ENCODE measurements at places on chromosomes 7 and 10.
A peak's percentile ranks its signal among the peaks of the same experiment; 100 is the strongest.

- DNase-seq = no peak
These were observed 68.5 kb downstream of the CRTAC1 start for GRCh38 chr10:97961945-97962344.

- no peak for DNase-seq
These were observed 40.9 kb downstream of the NAMPT start for GRCh38 chr7:106243893-106244292.

- DNase-seq = no peak
These were observed 7.4 kb upstream of the LRRC18 start for GRCh38 chr10:48946891-48947500.

DNA sequence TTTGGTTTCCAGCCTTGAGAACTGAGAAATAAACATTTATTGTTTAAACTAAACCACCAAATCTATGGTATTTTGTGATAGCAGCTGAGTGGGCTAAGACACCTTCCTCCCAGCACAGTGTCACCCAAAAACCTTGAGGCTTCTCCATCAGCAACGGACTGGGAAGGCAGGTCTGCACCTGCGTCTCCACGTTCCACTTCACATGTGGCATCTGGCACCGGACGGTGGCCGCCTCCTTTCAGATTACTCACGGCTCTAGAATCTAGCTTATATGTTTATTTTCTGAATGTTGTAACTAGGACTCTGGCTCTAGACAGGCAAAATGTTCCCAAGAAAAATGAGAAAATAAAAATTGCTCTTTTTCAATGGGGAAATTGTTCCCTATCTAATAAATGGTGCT, 201.0 kb downstream of the ADARB2 start:
- DNase-seq = no peak

GRCh38 chr10:31098046-31098445, 66.4 kb upstream of the ZNF438 start:
- DNase-seq = no peak

GRCh38 chr7:76054123-76055120, 6.5 kb downstream of the MDH2 start:
- DNase-seq = no peak

DNA sequence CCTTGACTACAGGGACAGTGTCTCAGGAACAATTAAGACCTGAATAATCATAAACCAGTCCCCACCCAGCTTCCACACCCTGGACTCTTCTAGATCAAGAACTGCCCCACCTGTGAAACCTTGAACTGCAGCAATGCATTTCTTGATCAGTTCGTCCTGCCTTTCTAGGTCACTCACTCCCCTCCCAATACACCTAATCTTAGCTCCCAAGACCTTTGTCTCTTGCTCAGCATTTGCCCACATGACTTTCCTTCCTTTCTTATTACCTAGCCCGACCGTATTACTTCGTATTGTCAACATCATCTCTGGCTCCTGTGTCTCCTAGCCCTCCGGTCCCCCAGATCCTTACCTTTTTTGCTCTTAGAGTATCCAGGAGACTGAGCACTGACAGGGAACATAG, 5.5 kb upstream of the NAMPT start:
- DNase-seq = no peak

- DNase-seq = no peak
These were observed 86.5 kb downstream of the GSAP start for GRCh38 chr7:77329466-77330168.

- DNase-seq = no peak
These were observed 876 bp downstream of the GNAI1 start for GRCh38 chr7:80135309-80136104.

DNA sequence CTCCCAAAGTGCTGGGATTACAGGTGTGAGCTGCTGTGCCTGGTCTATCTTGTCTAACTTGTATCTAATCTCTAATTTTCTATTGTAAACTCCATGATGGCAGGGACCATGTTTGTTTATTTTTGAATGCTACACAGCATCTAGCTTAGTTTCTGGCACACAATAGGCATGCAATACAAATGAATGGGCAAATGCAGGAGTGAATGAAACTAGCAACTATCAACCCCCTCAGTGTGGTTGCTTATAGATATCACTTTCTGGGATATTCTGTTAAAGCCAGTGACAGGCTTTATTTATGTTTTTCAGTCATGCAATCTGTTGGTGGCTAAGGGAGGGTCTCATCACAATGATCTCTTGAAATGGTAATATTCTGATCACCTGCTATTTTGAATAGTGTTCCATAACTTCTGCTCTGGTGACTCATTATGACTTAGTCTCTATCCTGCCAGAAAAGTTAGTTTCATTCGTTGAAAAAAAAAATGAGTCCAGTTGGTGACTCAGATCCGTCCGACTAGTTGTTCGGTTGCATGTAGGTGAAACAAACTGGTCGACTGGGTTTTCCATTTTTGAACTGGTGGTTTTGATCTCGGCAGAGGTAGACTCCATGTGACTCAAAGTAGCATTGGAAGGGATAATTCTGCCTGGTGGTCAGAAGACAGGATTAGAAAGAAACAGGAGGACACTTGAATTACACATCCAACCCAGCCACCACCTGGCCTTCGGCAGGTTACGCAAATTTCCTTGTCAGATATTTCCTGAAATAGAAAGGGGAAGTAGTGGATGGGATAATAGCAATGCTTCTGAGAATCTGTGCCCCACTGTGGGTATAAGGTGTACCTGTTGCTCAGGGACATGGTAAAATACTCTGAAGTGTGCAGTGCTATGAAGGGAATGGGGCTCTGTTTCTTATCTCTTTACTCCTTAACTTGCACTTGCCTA, 76.8 kb downstream of the GATA3 start:
- DNase-seq = no peak

- no peak for DNase-seq
These were observed 201.4 kb downstream of the TNS3 start for GRCh38 chr7:47380325-47381133.

DNA sequence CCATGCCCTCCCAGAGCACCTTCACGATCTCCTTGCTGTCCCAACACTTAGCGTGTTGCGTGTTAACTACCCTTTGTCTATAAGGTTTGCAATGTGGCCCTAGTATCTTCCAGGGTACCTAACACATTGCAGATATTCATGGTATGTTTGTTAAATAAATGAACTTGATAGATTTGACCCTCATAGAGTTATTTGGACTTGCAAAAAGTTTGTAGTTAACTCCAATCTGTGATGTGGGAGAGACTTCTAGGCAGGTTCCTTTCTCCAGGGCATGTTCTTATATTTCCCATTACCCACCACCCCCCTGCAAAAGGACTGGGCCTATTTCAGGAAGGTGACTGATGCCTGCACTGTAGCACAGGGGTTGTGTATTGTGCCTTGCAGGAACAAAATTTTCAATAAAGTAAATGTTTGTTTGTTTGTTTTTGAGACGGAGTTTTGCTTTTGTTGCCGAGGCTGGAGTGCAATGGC, 612 bp downstream of the HILPDA start:
- no peak for DNase-seq

DNA sequence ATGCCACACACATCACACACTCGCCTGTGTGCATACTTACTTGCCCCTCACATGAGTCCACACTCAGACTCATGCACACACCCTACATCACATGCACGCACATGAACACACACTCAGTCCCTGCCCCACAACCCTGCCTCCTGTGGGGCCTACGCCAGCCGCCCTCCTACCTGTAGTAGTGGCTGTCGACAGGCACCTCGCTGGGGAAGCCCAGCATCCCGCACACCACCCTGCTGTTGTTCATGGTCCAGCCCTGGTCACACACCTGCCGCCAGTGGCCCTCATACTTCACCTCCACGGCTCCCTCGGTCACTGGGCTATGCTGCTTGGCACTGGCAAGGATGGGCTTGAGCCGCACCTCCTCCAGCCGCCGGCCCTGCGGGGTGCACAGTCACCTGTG, 7.2 kb downstream of the LOXL4 start:
- DNase-seq = no peak

DNA sequence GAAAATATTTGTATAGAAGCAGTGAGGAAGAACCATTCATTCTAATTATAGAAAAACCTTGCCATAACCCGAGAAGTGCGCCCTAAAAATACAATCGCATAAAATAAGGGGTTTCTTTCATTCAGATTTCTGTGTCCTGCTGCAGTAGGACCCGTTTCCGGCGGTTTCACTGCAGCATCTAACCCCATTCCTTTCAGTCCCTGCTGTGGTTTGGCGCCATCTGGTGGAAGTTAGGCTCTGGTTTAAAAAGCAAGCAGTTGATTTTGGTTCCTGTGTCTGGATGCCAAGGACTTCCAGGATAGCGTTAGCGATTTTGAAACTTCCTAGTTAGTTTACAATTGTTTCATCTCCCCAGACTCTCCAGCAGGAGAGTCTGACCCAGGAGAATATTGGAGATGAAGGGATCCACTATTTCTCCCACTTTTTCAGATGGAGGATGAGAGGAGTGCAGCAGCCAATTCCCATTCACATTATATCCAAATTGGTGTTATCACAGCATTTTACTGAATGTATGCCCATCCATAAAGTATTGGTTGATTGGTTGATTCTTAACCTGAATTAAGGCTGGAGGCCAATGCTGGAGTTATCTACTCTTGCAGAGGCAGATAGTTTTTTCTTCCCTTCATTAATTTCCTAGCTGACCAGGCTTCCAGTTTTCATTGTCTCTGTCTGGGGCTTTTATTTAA, 128.8 kb upstream of the CACNA2D1 start:
- DNase-seq = peak; percentile 92

GRCh38 chr7:121278120-121279021, 50.4 kb upstream of the WNT16 start:
- no peak for DNase-seq

GRCh38 chr10:46545861-46546590, 10.4 kb downstream of the GPRIN2 start:
- DNase-seq = peak; percentile 69
